Hematopoietic multipotent progenitor cell treated with erythropoietin and hydrocortisone succinate and interleukin-3 and kit ligand, for 8 days (in vitro differentiated cells): ENCODE measurements at places on chromosomes 1 and 21.

DNA sequence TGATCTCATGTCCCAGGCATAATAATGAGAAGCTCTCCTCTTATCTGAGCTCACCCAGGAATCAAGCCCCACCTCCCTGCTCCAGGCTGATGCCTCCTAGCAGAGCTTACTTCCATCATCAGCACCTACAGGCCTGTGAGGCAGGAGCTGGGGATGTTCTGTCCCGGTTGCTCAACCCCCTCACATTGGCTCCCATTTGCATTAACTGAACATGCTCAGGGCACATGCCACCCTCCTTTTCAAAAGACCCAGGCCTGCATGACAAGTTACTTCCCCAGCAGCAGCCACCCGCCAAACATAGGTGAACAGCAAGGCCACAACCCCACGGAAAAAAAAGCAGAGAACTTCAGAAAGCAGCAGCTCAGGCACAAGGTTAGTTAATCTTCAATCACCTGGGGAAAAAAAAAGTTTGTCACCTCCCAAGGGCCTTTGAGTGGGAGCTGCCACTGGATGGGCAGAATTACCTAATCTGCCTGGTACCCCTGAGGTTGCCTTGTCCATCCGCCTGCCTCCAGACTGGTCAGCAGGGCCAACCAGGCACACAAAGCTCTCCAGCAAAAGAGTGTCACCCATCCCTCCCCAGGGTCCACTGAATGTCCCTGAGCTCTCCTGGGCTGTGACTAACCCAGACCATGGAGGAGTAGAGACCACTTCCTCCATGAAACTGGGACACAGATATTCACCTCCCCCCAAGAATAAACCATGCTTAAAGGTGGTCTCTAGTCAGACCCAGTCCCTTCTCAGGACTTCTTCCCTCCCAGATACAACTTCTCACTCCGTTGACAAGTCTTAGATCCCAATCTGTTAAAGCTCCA, 4.4 kb downstream of the KCNN3 start:
- peak; percentile 25 for DNase-seq

DNA sequence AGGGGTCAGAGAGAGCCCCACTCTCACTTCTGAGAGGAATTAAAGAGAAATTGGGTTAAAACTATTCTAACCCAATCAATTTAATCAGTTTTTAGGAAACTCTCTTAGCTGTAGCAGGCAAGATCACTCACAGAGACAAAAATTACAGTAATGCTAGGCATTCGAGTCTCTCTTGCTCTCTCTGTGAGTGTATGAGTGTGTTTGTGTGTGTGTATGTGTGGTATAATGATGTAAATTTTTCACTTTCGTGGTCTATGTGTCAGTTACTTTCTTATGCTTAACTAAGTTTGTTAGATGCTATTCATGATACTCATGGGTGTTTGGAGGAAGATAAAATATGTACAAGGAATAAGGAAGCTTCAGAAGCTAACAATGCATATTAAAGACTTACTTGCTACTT, 131.3 kb downstream of the FASLG start:
- DNase-seq = no peak

GRCh38 chr1:243396876-243397275, 141.0 kb downstream of the SDCCAG8 start:
- DNase-seq = no peak

- no peak for DNase-seq
These were observed 32.1 kb downstream of the ADCY10 start for GRCh38 chr1:167881786-167882185.

- no peak for DNase-seq
These were observed 14.4 kb upstream of the ALDH9A1 start for GRCh38 chr1:165712764-165713163.

GRCh38 chr1:45493116-45493697, 2.2 kb upstream of the TESK2 start:
- peak; percentile 80 for DNase-seq

DNA sequence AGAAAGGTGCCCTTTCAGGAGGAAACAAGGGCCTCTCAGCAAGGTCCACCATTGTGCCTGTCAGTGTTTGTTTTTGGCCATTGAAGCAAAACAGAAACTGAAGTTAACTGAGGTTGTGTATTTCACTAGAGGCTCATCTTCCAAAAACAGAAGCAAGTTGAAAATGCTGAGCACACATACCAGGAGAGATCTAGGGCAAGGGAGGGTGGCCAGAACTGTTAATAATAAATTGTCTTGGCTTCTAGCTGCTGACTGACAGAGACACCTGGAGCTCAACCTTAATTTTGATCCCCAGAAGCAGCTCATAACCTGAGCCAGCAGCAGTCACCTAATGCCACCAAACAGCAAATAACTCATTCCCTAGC, 5.2 kb downstream of the AGMAT start:
- no peak for DNase-seq

- DNase-seq = no peak
These were observed 3.9 kb upstream of the NHLH1 start for GRCh38 chr1:160363010-160363409.
